NCI-H1436 (cell line): ENCODE measurements at places on chromosomes 11 and 22.

- DNase-seq, result no peak
Observed at GRCh38 chr11:122322329-122322728, 206.3 kb upstream of the BLID start.

GRCh38 chr22:49228431-49229037 is 599.1 kb downstream of the BRD1 start:
- no peak for DNase-seq

GRCh38 chr11:74909812-74910211 is 39.1 kb downstream of the XRRA1 start:
- DNase-seq, result no peak

DNA sequence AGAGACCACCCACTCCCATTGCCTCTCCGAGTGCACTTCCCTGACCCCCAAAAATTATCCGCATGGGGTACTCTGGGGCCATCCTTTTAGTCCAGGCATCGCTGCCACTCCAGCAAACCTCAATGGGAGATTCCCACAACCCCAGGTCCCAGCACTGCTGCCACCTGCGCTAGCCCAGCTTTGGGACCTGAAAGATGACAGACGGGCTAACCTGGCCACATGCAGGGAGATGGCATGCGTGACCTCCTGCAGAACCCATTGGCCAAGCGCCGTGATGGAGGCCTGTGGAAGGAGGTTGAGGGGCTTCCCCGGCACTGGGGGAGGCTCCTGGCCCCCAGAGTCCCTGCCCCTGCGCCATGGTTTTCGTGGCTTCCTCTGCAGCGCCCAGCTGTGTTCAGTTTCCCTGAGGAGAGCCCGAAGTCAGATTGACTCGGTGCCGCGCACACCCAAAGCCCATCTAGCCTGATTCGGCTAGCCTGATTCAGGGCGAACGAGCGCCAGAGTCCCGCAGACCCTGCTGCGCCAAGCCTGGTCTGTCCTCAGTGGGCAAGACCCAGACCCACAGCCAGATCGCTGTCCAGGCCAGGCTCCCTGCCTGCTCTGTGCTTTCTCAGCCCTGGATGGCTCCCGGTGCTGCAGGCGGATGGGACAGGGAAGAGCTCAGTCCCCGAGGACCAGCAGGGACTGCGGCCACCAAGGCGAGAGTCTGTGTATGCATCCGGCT is 751 bp upstream of the WNT7B start:
- DNase-seq, result no peak

GRCh38 chr11:25597696-25598095 is 734.2 kb upstream of the ANO3 start:
- no peak for DNase-seq

DNA sequence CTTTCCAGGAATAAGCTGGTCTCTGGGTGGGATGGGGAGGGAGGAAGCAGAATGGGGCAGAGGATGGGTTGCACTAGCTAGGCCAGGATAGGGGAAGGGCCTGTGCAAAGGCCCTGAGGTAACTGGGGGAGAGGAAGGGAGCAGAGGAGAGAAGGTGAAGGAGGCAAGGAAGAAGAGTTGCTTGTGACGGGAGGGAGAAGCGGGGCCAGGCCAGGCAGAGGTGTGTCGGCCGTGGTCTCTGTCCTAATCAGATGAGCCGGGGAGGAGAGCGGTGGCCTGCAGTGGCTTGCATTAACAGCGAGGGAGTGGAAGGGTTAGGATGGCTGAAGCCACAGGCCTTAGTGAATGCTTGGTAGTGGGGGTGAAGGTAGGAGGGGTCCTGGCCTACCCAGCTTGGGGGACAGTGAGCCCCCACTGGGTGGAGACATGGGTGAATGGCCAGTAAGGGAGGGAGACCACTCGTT is 6.0 kb upstream of the DERL3 start:
- no peak for DNase-seq

DNA sequence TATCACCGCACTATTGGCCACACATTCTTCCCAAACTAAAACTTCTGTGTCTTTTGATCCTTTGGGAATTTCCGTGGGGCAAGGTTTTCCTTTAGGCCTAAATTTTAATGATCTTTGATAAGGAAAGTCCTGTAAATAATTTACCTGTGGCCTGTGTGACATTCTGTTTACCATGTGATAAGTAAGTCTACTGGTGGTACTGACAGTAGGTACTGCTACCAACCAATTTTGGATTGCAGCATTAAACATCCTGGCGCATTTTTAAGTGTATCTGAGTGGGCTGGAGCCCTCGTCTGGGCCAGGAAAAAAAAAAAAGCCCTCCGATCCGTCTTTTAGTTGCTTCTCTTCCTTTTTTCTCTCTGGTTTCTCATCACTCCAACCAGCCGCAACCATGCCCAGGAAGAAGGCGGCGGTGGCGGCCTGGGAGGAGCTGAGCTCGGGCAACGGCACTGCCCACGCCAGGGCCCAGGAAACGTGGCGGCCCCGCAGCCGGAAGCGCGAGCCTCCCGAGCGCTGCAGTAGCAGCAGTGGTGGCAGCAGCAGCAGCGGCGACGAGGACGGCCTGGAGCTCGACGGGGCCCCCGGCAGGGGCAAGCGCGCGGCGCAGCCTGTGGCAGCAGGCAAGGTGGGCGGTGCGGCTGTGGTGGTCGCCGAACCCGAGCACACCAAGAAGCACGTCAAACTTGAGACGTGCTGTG is 33.6 kb downstream of the ASRGL1 start:
- DNase-seq, result no peak

GRCh38 chr22:31241200-31241599 is 29.1 kb downstream of the LIMK2 start:
- no peak for DNase-seq

DNA sequence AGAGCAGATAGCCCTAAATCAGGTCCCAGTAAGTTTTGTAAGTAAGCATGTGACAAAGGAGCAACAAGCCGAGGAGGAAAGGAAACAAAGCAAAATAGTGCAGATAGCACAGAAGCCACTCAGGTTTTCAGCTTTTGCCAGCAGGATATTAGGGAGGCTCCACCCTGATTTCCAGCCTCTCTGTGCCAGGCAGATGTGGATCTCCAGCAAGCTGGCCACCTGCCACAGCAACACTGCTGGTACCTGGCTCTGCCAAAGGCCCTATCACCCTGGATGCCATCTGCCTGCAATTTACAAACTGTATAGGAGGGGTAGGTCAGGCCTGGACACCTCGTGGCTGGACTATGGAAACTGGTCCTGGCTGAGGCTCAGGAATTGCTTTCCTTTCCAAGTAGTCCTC is 12.2 kb upstream of the NNMT start:
- no peak for DNase-seq
